Skin of body (tissue), 3 donors: ENCODE measurements at places on chromosomes 5 and 9.
A peak's percentile ranks its signal among the peaks of the same experiment; 100 is the strongest.

DNA sequence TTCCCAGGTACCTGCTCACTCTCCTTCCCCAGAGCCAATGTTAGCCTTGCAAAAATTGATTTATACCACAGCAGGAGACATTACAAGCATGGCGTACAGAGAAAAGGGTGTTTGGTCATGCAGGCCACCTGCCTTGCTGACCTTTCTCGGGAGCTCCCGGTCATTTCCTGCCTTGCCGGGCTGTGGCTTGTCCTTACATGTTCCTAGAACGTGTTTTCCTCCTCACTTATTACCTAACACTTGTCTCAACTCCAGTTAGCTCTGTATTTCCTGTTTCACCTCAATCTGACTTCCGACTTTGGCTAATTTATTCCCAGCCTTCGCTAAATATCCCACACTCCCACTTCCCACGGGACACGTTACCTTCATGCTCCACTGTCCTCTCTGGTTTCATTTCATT lies 282.5 kb downstream of the ICE1 start:
- no peak for DNase-seq

DNA sequence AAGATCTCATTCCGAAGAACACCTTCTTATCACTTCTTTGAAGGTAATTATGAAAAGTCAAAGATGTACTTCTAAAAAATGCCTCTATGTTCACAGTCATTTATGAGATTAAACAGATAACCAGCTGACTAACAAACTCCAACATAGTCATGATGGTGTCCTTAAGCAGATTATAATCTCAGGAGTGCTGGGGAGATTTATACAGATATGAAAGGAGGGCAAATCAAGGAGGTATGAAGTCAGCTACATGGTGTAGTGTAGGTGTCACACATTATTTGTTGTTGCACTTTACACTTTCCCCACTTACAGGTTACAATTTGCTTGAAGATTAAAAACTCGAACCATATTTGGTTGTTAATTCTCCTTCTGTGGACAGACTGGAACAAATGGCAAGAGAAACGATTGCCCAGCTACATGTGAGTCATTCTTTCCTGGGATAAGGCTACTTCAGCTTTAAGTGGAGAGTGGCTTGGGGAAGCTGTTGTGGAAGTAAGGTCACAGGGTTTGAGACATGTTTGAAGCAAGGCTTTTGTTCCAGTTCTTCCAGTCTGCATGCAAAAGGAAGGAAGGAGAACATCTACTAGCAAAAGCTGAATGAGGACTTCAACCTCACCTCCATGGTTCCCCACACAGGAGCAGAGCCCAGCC lies 320.1 kb downstream of the ADGRV1 start:
- peak; percentile 12 for DNase-seq

DNA sequence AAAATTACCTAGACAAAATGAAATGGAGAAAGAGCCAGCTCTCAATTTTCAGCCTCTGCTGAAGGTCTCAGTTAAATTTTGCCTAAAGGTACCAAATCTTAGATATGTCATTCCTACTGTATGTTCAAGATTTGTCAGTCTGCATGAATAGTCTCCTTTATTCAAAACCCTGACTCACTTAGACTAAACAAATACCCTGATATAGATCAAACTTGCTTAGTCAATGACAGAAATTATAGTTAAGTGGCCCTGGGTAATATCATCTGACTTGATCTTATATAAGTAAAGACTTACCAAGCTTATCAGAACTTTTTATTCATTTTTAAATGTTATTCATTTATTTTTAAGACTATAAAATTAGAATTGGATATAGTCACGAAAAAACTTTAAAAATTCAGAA lies 12.2 kb downstream of the MEGF9 start:
- DNase-seq = no peak

- no peak for DNase-seq
Measured at GRCh38 chr9:68782546-68782945, 77.5 kb downstream of the PIP5K1B start.

- DNase-seq = no peak
Measured at GRCh38 chr5:174283211-174284005, 237.9 kb downstream of the NSG2 start.

DNA sequence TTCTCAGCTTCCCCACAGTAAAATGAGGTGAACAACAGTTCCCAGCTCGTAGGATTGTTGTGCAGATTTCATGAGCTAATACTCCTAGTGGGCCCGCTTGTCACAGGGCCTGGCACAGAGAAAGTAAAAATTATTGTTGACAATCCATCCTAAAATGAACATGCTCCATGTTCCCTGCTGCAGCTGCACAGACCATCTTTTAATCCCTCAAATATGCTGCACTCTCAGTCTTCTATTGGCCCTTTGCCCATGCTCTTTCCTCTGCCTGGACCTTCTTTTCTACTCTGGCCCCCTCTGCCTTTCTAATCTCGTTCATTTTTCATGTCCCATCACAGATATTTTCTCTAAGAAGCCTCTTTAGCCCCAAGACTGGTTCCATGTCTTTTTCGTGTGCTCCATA lies 117.7 kb upstream of the NR3C1 start:
- no peak for DNase-seq

DNA sequence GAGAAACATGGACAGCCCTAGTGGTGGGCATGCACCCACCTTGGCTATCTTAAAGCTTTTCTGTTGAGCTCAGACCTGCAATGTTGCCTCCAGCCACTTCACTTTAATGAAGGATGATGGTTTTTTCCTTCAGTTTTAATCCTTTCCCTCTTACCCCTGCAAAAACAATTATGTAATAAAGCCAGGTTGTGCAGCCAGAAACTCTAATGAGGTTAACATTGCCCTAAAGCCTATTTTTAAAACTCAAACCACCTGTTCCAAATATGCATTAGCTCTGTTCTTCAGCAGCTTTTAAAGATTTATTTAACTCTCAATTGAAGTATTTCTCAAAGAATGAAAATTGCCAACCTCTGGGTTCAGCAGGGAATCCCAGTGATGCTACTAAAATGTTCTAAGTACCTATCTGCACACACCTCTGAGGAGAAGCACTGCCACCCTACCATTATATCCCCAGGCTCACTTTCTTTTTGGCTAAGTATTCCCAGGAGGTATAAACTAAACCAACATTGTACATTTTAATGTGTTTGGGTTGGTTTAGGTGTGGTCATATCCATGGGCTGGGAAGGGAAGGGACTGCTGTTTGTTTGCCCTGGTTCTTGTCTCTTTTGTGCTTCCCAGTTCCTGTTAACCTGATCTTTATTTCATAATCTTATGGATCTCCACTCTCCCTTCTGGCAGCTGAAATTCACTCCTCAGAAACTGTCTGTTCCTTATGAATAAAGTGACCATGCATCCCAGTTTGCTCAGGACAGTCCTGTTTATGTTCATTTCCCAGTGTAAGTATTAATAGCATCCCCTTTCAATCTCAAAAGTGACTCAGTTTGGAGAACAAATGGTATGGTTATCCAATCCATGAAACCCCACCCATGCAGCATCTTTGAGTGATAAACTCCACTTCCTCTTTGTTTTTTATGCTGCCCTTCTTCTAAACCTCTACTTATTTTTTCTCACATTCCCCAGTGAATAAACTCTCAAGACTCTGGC lies 251.7 kb downstream of the RAB3C start:
- no peak for DNase-seq

- no peak for DNase-seq
Measured at GRCh38 chr9:37157726-37158377, 37.5 kb downstream of the ZCCHC7 start.

GRCh38 chr5:127428276-127428675 lies 89.2 kb upstream of the PRRC1 start:
- DNase-seq = no peak

GRCh38 chr9:120876842-120877240 lies at the start of gene PHF19:
TSS of gene PHF19 (minus strand) at chr9:120877188. CDS start at chr9:120874741, 2,447 bp downstream.
- no peak for DNase-seq

GRCh38 chr5:6484899-6485298 lies 36.2 kb downstream of the UBE2QL1 start:
- no peak for DNase-seq

- no peak for DNase-seq
Measured at GRCh38 chr5:83097689-83098231, 20.4 kb downstream of the XRCC4 start.

- DNase-seq = peak; percentile 59
Measured at GRCh38 chr5:1568201-1568979, 44.6 kb upstream of the LPCAT1 start.

GRCh38 chr5:128082551-128083032 lies 974 bp upstream of the SLC12A2 start:
- DNase-seq = peak; percentile 59

- DNase-seq = no peak
Measured at GRCh38 chr5:55934115-55934613, 60.6 kb downstream of the IL6ST start.

- DNase-seq = no peak
Measured at GRCh38 chr9:123438321-123438720, 82.3 kb downstream of the CRB2 start.

DNA sequence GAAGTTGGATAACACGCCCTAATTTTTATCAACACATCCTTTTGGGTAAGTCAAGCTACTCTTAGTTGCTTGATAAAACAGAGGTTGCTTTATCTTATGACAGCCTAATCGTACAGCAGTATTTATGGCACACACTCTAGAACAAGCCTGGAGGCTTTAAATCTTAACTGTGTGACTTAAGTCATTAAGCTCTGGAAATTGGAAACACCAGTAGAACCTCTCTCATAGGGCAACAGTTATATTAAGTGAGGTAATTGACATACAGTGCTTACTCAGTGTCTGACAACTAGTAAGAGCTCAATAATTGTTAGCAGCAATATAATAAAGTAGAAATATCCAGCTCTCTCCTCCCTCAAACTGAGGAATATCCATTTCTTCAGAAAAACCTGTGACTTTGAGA lies 808.9 kb upstream of the WWC1 start:
- no peak for DNase-seq

DNA sequence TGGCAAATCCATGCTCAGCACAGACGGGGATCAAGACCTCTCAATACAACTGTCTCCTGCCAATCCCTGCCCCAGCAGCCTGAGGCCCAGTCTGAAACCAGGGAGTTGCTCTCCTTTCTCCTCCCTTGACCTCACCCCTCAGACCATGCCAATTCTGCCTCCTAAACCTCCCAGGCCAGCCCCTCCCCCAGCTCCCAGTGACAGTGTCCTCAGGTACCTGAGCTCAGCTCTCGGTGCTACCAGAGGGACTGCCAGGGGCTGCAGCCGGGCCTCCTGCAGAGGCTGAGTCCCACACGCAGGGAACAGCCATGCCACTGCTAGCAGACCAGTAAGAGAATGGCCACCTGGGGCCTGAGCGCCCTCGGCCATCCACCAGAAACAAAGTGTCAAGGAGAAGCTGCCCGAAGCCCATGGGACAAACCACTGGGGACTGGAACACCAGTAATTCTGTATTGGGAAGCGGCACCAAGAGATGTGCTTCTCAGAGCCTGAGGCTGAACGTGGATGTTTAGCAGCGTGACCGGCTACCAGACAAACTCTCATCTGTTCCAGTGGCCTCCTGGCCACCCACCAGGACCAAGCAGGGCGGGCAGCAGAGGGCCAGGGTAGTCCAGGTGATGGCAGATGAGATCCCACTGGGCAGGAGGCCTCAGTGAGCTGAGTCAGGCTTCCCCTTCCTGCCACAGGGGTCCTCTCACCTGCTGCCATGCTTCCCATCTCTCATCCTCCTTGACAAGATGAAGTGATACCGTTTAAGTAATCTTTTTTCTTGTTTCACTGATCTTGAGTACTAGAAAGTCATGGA lies 557 bp upstream of the IL3 start:
- DNase-seq = no peak

GRCh38 chr5:174601946-174602345 lies 122.4 kb upstream of the MSX2 start:
- DNase-seq = no peak

- DNase-seq = no peak
Measured at GRCh38 chr5:99334936-99335335, 406.1 kb upstream of the CHD1 start.

GRCh38 chr5:137075163-137075970 lies 423.8 kb downstream of the SPOCK1 start:
- DNase-seq = no peak

- peak; percentile 67 for DNase-seq
Measured at GRCh38 chr5:129771058-129771838, 23.4 kb downstream of the MINAR2 start.

DNA sequence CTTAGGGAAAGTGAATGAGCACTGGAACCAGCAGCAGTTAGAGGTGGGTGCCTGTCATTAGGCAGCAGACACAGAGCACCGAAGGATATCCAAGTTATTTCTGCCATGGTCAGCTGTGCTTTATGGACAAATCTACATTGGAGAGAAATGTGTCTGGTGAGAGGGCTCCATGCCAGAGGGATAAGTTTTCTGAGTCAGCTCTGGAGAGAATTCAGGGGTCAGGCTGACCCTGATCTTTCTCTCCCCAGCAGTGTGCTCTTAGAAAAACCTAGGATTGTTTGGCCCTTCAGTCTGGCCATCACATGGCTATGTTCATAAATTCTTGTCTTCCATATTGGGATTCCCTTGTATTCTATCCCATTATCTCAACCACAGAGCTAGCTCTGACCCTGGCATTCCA lies 8.9 kb upstream of the IL17B start:
- DNase-seq = no peak

DNA sequence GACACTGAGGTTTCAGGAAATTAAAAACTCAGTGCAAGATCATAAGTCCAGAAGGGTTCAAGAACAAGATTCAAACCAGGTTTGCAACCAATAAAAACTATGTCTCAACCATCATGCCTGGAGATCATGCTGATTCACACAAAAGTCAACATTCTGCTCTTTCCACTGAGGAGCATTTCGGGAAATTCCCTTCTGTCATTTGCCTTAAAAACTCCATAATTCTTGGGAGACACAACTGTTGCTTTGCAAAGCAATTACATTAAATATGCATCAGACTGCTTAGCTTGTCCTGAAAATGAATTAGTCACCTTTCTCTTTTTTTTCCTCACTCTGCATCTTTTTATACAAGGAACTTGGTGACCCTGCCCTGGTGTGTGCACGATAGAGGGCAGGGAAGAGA lies 275.9 kb upstream of the ZNF462 start:
- no peak for DNase-seq

GRCh38 chr5:135377751-135378680 lies 21.0 kb downstream of the MACROH2A1 start:
- no peak for DNase-seq

DNA sequence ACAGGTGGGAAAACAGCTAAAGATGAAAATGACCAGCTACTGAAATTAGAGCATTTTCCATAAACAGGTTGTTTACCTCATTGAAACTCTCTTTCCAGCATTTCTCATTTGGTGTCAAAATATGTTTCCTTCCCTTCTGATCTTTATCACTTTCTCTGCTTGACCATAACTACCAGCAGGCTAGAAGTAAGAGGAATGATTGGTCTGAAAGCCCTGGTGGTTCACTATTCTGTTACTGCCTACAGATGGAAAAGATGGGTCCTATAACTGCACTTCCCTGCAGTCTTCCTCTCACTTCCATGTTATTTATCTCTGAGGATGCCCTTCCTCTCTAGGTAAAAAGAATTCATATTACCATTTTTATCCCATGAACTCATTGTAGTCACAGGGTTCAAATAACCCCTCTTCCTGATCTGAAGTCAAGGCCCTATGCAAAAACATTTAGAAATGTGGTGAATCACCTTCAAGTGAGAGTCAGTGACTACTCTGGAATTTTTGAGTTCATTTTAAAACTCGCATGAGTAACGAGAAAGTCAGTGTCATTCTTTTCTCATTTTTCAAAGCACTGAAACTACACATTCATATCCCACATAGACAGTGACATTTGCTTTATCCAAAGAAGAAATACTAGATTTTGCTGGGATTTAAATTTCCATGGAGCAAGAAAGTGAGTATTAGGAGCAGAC lies 51.7 kb downstream of the ZNF474 start:
- peak; percentile 45 for DNase-seq
